Activated CD4-positive, CD25-positive, alpha-beta regulatory T cell treated with anti-CD3 and anti-CD28 coated beads, Interleukin-2, amount 50 U/mL, for 16 hours (primary cell): ENCODE measurements at places on chromosomes 4 and X.

DNA sequence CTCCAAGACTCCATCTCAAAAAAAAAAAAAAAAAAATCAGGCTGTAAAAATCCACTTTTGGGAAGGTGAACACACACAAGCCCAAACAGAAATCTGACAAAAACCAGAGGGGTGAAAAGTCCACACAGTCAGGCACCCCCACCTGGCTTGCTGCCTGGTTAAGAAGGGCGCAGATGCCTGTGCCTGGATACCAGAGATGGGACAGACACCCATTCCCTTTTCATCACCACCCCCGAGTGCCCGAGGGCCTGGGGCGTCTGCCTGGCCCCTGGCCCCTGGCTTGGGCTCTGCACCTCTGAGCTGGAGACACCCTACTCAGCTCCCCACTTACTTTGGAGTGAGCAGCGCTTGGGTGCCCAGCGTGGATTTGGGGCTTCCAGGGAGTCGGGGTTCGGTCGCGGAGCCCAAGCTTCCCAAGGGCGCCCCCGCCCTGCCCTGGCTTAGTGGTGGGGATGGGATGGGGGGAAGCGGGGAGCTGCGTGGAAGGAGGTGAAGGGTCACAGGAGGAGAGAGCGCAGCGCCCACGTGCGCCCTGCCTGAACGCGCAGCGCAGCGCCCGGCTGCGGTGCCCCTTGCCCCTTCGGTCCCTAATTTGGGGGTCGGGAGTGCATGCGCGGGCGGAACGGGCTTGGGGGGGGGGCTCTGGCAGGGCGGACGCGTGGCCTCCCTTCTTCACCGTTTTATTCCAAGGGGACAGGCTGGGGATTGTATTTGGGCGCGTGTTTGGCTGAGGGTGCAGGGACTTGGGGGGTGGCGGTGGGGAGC lies 11.3 kb downstream of the SHOX start:
- DNase-seq: no peak

- DNase-seq: no peak
These were observed 36.4 kb downstream of the CCNQ start for GRCh38 chrX:153562546-153562945.

- DNase-seq: no peak
These were observed 725.6 kb downstream of the RPA4 start for GRCh38 chrX:97609357-97609756.

DNA sequence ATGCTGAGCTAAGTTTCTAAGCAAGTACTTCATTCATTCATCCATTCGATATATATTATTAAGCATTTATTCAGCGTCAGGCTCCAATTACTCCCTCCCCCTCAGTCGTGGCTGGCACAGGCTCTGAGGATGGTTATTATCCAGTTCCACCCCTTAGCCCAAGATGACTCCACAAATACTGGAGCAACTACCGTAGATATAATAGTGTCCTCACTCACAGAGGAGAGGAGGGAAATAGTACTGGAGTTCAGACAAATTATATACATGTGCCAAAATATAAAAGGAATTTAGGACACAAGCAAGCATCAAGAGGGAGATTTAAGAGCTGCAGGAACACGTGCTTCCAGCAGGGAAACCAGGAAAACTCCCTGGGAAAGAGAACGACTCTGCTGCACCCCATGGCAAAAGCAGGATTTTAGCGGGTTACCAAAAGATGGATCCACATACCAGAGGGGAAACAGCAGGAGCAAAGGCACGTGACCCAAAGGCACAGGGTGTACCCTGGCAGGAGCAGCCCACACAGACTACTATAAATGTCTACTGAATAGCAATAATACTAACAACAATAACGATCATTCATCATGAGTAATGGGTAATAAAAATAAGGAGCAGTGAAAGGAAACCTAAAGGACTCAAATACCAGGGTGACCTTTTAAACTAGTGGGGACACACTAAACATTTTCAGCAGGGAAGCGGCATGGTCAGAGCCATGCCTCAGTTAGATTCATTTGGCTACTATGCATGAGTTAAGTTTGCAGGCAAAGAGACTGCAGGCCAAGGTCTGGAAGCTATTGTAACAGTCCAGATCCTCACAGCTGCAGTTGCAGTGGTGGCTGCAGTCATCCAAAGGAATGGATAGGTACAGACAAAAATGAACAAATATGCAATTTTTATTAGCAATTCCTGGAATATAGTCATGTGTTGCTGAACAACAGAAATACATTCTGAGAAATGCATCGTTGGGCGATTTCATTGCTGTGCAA lies 153.7 kb downstream of the APBB2 start:
- DNase-seq: no peak

- no peak for DNase-seq
These were observed 42.2 kb downstream of the PPM1K start for GRCh38 chr4:88242144-88242543.

- DNase-seq: no peak
These were observed 312.8 kb downstream of the TENM3 start for GRCh38 chr4:182555997-182556418.

DNA sequence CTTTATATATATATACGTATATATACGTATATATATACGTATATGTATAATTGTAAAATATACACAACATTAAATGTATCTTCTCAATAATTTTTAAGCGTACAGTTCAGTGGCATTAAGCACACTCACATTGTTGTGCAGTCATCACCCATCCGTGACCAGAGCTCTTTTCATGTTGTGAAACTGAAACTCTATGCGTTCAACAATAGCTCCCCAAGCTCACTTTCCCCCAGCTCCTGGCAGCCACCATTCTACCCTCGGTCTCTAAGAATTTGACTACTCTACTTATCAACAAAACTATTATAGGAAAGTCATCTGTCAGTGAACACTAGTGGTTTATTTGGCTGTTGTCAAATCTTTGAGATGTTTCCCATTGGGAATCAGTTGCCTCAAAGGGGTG lies 621.8 kb upstream of the GALNT7 start:
- DNase-seq: no peak

GRCh38 chr4:180680305-180680704 lies 1562.9 kb upstream of the TENM3 start:
- DNase-seq: no peak

DNA sequence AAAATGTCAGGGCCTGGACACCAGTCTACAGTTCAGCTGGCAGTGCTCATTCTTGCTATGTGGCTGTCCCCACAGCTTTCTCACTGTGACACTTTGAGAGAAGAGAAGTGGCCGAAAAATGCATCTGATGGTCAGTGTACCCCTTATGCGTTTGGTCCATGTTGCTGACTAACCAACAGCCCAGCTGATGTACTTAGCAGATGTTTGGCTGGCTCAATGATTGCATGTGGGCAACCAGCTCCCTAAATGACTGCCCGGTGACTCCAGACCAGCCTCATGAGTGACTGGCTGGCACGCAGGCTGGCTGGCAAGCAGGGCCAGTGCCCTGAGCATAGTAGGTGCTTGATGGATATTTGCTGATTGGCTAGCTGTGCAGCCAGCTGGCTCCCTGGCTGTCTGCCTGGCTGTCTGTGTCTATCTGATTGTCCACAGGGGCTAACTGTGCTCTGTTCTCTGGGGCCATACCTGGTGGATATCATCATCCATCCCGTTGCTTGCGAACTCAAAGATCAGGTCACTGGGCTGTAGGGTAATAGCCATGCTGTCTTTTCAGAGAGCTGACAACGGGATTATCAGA lies 29.4 kb downstream of the ELF4 start:
- no peak for DNase-seq

DNA sequence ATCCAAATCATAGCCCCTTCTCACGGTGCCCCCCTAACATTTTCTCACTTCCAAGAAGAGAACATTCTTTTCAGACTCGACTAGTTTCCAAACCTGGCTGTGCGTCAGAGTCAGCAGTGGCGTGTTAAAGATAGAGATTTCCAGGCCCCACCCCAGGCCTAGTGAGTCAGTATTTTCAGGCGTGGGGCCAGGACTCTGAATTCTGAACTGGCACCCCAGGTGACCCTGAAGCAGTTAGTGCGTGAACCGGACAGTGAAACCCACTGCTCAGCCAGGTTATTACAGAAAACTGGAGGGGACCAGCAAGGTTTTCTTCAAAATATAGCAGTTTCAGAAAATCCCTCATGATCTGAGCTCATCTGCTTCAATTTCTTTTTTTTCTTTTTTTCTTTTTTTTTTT lies 35.0 kb upstream of the BCOR start:
- DNase-seq: no peak

DNA sequence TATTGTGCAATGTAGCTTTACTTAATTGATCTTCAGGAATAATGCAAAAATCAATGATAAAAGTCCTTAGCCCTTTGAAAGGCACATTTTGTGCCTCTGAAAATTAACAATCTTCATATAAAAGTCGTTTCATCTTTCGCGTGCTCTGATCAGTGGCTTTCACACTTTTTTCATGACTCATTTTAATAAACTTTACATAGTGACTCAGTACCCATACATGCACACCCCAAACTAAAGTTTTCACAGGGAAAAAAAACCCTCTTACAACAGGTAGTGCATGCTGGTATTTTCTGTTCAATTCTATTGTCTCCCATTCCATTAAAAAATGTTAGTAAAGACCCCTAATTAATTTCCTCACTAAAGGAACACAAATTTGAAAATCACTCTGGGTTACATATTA lies 21.5 kb downstream of the RWDD4 start:
- no peak for DNase-seq

GRCh38 chr4:185404031-185404430 lies 7.4 kb downstream of the ANKRD37 start:
- DNase-seq: no peak

DNA sequence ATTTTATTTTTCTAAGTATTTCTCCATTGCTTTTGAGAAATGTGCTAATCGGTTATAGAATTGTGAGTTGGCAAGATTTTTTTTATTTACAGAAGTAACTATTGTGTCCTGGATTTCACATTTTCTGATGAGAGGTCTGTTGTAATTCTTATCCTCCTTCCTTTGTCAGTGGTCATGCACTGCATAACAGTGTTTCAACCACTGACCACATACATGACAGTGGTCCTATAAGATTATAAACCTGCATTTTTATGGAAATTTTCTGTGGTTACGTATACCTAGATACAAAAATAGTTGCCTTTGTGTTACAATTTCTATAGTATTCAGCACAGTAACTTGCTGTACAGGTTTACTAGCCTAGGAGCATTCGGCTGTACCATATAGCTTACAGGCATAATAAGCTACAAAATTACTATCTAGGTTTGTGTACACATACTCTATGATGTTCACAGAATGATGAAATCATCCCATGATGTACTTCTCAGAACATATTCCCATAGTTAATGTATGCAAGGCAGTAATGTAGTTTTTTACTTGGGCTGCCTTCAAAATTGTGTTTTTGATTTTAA lies 47.8 kb downstream of the APELA start:
- DNase-seq: no peak

DNA sequence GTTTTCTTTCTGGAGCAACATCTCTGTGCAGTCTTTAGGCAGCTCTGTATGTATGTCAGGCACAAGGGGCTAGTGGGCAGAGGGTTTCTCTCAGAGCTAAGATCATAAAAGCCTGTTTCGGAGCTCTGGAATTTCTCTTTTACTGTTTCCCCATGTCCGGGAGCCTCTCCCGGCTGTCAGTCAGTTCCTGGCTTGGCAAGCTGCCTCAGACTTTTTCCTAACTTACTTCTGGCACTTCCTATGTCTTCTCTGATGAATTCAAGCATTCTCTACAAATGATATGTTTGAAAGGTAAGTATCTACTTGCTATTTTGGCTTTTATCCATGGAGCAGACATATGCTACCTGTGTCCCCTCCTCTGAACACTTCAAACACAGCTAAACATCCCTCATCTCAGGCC lies 129.3 kb upstream of the PGRMC2 start:
- no peak for DNase-seq
